ENCODE measurements at places on chromosomes 3 and 15. TPM values are rescaled to one million over a fixed set of nuclear protein-coding genes. Genes with fewer than 3 reads are reported as not detected.

The SAXO2 gene
- 1.1 TPM for total RNA-seq

DNA sequence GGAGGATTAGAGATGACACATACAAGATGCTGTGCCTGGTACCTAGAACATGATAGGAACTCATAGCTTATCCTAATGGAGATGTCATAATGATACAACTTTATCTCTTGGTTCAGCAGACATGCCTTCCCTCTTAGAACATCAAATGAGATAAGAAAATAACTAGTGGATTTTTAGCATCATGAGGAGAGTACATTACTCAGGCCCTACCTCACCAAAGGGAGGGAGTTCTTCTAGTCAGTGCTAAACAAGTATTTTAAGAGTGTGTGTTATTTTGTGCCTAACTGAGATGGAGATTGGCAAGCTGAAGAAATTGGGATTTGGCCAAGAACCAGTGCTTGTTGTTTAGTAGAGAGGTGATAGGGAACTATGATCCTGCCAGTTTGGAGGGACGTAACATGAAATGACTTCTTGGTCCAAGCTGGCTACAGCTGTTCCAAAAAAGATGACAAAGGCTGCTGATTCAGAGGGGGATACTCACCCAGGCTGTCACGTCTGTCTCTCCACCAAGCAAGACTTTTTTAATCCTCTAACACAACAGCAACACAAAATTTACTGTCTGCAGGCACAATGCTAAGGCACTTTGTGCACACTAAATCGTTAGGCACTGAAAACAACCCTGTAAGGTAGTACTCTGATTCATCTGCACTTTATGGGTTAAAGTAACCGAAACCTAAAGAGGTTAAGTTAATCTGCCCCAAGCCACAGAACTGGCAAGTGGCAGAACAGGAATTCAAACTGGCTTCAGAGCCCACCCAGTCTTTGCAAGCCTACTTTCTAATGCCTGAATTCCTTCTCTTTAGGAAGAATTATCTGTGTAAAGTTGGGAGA lies 126.5 kb downstream of the CMSS1 start:
- DNase-seq = no peak

The EIF4E3 gene
- 4.2 TPM for total RNA-seq

The ACKR4 gene
- 3.0 TPM for total RNA-seq
